ENCODE measurements at places on chromosomes 5 and 9.
A peak's percentile ranks its signal among the peaks of the same experiment; 100 is the strongest.

DNA sequence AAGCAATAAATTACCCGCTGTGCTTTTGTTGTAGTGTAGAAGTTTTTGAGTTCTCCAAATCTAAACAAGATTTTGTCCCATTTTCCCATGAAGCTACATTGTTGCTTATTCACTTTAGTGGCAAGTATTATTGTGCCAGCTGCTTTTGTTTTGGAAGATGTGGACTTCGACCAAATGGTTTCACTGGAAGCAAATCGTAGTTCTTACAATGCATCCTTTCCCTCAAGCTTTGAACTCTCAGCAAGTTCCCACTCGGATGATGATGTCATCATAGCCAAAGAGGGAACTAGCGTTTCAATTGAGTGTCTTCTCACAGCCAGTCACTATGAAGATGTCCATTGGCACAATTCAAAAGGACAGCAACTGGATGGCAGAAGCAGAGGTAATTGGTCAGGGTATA lies 10.9 kb downstream of the MFAP3 start:
- peak; percentile 42 for DNase-seq

DNA sequence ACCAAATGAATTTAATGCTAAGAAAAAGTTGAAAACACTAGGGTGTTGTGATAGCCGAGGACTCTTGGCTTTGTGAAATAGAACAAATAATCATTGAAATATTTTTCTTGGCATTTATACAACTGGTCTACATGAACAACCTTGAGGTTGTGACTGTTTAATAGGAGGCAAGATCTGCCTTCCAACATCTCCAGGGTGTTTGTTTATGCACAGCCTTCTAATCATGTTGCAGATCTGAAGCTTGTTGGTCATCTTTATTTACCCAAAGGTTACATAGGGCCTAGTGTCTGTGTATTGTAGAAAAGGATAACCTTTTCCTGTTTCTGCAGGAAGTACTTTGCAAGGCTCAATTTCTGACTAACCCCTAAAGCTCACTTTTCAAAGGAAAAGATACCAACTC lies 65.2 kb upstream of the RANBP3L start:
- no peak for DNase-seq

- no peak for DNase-seq
Measured at GRCh38 chr9:88464851-88465250, 70.1 kb upstream of the NXNL2 start.

- DNase-seq: peak; percentile 18
Measured at GRCh38 chr5:35269006-35269405, 38.7 kb upstream of the PRLR start.

DNA sequence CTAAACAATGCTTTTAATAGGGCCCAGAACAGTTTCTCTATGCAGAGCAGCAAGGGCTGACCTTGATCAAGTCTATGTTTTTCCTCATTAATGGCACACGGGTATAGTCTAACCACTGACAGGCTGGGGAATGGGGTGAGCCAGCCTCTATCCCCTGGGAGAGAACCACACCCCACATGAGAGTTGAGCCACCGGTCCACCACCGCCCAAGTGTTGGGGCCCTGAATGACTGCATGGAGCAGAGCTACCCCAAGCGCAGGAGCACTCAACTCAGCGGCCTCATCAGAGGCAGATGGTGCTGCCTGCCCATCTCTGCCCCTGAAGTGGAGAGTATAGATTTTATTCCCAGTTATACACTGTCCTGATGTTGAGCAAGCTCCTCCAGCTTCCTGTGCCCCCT lies 247.9 kb upstream of the IRX1 start:
- no peak for DNase-seq

- DNase-seq: peak; percentile 19
Measured at GRCh38 chr9:68416936-68417564, 60.6 kb downstream of the PGM5 start.

DNA sequence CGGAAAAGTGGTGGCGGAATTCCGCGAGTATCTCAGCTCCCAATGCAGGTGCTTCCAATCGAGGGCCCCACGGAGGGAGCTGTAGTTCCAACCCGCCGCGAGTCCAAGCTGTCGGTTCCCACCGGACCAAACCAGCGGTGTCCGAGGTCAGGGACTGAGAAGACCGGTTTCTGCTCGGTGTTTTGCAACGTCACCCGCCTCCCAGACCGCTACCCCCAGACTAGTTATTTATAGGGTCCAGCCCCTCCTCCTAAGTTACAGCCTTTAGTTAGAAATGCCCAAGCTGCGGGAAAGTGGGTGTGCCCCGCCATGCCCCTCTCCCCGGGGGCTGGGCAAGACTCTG lies 677 bp upstream of the MYORG start:
- no peak for DNase-seq

GRCh38 chr5:147859962-147860640 lies 18.4 kb upstream of the SCGB3A2 start:
- DNase-seq: no peak

GRCh38 chr5:14212838-14213237 lies 69.7 kb downstream of the TRIO start:
- DNase-seq: no peak

DNA sequence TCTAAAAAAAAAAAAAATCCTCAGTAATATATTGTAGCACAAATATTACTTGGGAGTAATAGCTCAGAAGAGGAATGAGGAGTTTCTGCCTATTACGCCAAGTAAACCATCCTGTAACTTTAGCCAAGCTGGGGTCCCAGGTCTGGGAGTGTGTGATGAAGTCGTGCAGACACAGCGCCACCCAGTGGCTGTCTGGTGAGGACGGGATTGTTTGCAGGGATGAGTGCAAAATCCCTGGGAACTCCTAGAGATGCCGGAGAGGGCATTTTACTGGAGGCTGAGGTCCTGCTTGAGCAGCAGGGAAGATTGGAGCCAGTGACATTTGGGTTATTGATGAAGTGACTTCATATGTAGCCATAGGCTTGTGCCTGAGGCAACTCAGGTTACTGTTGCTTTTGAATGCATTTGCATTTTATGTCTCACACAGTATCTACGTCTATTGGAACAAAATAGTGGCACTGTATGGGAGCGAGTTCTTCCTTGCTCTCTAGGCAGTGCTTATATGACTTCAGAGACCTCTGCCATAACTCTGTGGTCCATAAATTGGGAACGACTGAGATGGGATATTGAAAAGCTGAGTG lies 72.8 kb downstream of the PSAT1 start:
- peak; percentile 22 for DNase-seq

DNA sequence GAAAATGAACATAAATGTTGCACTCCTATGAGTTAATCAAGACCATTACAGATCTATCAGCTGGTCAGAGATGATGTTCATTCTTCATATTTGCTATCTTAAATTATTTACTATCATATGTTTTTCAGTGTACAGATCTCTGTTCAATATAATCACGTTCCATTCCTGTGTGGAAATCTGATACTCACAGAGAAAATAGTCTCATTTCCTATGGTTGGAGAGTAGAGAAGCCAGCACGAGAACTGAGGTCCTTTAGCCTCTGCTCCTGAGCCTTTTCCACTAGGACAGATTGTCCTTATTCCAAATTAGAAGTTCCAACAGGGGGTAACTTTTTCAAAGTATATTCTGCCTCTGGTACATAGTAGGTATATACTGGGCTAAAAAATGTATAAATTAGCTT lies 29.2 kb downstream of the UGCG start:
- DNase-seq: no peak

- no peak for DNase-seq
Measured at GRCh38 chr5:148626081-148626613, 28.2 kb downstream of the HTR4 start.

GRCh38 chr5:97844797-97845196 lies 661.8 kb upstream of the RIOK2 start:
- no peak for DNase-seq

DNA sequence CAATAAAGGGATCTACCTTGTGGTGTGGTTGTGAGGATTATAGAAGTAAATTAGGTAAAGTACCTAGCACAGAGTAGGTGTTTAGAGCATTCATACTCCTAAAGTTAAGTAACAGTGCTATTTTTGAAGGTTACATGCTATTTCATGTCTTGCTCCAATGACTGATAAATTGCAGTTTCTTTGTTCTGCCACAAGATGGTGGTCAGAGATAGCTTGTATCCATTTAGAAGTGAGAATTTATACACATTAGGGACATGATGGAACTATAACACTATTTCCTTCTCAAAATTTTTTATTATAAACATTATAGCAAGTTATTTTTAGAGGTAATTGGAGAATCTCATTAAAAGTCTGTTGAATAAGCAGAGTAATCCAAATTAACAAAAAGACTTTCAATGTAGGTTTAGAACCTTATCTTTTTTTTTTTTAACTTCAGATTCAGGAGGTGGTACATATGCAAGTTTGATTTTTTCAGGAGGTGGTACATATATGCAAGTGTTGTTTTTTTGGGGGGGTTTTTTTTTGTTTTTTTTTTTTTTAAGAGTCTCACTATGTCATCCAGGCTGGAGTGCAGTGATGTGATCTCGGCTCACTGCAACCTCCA lies 17.1 kb downstream of the MTREX start:
- DNase-seq: peak; percentile 2

DNA sequence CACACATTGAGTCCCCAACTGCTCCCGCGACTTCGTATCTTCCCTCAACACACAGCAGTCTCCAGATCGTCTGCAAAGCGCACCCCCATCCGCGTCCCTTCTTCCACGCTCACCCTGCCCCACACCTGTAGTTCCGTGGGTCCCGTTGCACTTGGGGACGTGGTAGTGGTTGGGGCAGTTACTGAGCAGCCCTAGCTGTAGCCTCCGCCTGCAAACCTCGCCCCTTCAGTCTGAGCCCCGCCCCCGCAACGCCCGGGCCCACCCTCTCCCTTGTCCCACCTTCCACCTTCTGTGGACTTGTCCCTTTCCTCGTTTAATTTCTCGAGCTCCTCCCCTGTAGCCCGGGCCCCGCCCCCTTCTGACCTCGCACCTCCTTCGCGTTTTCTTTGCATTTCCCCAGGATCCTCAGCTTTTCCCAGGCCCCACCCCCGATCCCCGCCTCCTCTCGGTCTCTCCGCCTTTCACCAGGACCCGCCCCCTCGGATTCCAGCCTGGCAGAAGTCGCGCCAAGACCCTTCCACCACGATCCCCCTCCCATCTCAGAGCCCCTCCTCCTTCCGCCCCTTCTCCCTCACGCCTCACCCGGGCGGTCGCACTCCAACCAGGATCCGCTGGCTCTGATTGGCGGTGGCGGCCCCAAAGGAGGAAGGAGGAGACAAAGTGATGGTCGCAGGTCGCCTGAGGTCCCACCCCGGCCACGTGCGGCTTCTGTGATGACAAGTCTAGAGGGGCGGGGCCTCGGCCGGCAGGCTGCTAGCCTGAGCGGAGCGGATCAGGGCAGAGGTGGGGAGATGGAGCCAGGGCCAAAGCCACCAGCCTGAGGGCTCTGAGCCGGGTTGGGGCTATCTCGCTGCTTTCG lies at the start of gene ATOSB:
TSS of gene ATOSB (minus strand) at position 183 of the 859 bp plus-strand sequence. CDS start 7,588 bp downstream, outside the sequence.
- DNase-seq: peak; percentile 94

- peak; percentile 54 for DNase-seq
Measured at GRCh38 chr9:137672907-137673791, 54.3 kb downstream of the EHMT1 start.

- DNase-seq: no peak
Measured at GRCh38 chr5:169149317-169149716, 151.6 kb downstream of the SLIT3 start.

- DNase-seq: no peak
Measured at GRCh38 chr5:36642089-36642488, 35.7 kb downstream of the SLC1A3 start.

DNA sequence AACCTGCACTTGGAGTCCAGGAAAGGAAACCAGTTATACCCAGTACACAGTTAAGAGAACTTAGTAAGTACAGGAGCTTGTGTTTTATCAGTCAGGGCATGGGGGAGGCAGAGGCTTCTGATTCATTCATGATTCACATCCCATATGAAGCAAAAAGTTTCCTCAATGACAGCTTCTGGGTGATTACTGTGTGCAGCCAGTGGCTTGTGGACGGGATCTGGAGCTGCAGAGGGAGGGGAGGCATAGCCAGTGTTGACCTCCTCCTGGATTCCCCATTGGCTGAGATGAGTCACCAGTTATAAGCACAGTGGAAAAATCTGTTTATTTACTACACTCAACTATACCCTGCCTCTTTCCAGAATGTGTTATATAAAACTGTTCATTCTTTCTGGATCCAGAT lies 17.7 kb downstream of the IL31RA start:
- DNase-seq: peak; percentile 85

DNA sequence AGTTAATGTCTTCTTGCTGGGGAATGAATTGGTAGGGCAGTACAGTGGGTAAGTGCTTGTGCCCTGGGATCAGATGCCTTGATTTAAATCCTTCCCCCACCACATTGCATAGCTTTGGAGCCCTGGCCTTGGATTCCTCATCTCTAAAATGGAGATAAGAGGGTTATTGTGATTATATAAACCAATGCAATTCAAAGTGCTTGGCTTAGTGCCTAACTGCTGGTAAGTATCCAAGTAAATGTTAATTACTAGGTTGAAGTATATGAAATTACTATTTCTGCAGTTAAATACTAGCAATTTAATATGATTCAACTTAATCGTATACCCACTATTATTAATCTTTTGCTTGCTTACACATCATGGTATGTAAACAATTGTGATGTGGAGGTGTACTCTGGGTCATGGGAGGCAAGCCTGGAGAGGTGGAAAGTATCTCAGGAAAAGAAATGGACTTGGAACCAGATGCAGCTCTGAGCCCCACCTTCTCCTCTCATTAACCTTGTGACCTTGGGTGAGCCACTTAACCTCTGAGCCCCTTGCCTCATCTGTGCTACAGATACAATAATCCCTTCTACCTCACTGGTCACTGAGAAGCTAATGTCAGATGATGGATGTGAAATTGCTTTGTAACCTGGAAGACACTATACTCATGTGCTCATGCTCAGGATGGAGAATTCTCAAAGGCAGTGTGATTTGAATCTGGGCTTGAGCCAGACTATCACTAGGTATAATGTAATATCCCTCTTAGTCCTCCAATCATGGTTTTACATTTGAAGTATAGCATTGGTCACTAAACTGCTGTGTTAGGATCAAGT lies 23.8 kb downstream of the NEUROG1 start:
- DNase-seq: no peak

DNA sequence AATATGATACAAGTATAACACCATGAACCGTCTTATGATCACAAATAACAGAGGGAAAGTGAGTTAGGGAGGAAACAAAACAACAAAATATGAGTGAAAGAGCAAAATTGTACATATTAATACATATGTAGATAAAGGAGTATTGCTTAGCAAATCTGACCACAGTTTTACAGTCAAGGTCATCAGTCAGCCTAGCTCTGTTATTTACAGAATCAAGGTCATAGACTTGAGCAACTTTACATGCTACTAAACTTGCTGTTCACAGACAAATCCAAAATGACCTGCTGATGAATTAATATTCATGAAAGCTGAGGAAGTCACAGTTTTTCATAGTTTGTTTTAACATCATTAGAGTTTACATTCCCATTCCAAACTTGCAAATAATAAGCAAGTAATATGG lies 1387.7 kb upstream of the ACO1 start:
- no peak for DNase-seq

DNA sequence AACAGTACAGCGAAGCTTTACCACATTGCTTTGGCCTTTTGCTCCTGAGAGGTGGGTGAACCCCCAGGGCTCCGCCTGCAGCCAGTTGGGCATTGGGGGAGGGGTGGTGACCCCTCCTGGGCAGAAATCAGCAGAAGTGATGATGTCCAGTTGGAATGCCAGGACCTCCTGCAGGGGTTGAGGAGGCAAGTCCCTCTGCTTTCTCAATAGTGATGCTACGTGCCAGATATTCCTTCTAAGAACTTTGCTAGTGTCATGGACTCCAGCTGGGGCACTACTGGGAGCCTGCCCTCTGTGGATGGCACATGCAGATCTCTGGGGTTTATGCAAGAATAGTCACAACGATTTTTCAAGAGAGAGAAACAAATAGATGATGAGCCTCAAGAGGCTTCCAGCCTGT lies 95.6 kb downstream of the NDFIP1 start:
- no peak for DNase-seq

All from CD14-positive monocyte (primary cell).